H4 (cell line): ENCODE measurements at places on chromosomes 7 and 10. TPM values are rescaled to one million over a fixed set of nuclear protein-coding genes. Genes with fewer than 3 reads are reported as not detected.

GRCh38 chr10:103429647-103430046 lies 22.5 kb downstream of the CALHM2 start:
- no peak for DNase-seq

- DNase-seq: no peak
These were observed 28.2 kb upstream of the PRKAR2B start for GRCh38 chr7:107016312-107016711.

ELAPOR2 gene
- total RNA-seq: 9.5 TPM in 2 replicates

SLIT1 gene
- total RNA-seq: 0.10 TPM in 1 of 2 replicates, not detected in the other

DNA sequence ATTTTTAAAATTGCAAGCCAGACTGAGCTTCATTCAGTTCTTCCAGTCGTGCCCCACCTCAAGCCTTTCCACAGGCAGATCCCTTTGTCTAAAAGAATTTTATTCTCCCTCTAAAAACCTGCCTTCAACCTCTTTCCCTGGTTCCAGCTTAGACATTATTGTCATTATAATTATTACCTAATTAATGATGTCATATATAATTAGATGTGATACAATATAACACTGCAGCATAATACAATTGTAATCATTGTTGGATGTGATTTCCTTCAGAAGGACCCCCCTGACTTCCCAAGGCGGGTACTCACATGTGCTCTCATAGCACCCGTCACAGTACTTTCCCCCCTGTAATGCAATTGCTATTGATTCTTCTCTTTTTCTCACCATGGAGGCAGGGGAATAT lies 88.6 kb downstream of the GPAM start:
- DNase-seq: no peak

GRCh38 chr10:70274643-70275042 lies 9.2 kb downstream of the NPFFR1 start:
- DNase-seq: no peak

CASP2 gene
- 20.2 and 37.7 TPM in 2 replicates for total RNA-seq

- no peak for DNase-seq
These were observed 149.9 kb downstream of the CPED1 start for GRCh38 chr7:121138262-121138933.

- DNase-seq: no peak
These were observed 143.0 kb downstream of the RPS24 start for GRCh38 chr10:78176320-78177317.

- DNase-seq: no peak
These were observed 18.3 kb downstream of the DGKI start for GRCh38 chr7:137828456-137828855.

CALY gene
- not detected in 2 replicates for total RNA-seq

- no peak for DNase-seq
These were observed 60.4 kb downstream of the PAX2 start for GRCh38 chr10:100805543-100806355.
